ENCODE measurements at places on chromosomes 12 and 14.

DNA sequence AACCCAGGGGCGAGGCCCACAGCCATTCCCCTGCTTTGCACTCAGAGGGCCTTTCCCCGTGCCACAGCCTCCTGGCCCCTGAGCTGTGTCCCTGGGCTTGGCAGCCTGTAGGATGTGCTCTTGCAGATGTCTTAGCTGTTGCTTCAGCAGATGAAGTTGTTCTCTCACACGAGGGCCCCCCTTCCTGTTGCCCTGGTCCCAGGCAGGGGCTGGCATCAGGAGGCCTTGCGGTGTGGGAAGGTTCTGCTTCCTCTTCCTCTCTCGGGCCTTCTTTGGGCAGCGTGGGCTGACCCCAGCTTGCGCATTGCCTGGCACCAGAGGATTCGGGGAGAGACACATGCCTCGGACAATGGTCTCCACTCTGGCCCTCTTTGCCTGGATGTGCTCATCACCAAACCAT is 12.7 kb downstream of the PROX2 start:
- no peak for DNase-seq

DNA sequence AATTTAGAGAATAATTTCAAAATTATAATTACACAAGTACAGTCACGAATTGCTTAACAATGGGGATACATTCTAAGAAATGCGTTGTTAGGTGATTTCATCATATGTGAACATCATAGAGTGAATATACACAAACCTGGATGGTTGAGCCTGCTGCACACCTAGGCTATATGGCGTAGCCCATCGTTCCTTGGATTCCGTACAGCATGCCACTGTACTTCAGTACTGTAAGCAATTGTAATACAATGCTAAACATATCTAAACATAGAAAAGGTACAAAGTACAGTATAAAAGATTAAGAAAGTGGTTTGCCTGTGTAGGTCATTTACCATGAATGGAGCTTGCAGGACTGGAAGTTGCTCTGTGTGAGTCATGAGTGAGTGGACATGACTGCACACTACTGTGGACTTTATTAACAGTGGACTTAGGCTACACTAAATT is 286.2 kb downstream of the CACNA1C start:
- DNase-seq: peak; percentile 52

DNA sequence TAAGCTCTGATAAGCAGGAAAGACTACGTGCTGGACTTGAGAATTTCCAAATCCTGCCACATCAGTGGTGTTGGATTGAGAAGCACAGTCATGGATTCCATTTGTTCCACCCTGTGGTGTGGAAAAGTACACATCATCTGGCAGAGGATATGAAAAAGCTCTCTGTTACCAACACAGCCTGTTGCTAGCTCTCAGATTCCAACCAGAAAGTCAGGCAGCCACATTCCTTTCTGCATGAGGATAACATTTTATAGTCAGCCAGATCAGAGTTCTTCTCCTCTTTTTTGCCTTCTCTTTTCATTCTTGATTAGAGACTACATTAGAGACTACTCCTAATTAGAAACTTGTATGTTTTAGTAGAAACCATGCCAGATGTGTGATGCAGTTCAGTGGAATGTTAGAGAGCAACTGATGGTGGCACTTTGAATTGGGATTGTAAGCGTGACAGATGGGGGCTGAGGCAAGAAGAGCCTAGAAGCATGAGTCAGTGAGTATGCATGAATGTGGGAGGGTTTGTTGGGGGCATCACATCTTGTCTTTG is 61.2 kb upstream of the STXBP6 start:
- peak; percentile 90 for DNase-seq

DNA sequence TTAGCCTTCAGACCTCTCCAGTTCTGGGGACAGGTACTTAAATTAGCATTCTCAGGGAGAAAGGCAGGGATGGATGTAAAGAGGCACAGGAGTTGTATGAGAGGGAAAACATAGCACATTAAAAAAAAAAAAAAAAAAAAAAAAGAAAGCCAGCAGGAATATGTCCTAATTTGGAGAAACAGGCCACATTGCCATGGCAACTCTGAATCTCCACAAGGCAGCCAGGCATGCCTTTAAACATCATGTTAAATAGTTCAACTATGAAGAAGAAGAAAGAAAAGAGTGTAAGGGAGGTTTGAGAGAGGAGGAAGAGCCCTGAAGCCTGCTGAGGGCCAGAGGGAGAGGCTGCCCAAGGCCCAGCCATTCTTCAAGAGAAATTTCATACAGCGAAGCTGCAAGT is 145.8 kb downstream of the GRIN2B start:
- no peak for DNase-seq

DNA sequence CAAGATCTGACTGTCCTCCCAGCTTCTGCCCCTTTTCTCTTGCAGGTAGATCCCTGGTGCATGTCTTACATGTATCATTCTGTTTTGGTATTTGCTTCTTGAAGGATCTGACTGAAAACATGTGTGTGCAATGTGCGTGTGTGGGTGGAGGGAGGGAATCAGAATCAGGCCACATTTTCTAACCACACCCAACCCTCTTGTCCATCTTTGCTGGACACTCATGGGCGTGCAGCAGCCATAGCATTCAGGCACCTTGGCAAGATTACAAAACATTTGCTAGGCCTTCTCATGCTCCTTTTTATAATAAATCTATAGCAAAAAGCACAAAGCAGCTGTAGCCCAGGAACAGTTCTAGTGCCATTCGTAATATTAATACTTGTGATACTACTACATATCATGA is 233.6 kb upstream of the E2F7 start:
- DNase-seq: no peak

DNA sequence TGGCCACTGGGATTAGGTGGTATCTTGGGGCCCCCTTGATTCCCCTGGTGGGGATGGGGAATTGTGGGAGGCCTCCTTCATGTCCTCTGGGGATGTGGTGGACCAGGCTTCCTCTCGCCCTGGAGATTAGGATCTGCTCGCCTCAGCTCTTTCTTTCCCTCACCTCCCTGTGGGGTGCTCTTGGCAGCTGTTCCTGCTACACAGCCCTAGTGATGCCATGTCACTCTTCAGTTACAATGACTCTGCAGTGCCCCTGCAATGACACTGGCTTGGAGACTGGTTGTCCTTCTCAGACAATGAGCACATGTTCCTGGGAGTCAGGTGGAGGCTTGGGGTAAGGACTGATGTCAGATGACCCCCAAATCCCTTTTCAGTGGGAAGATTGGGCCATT is 83.9 kb downstream of the ADCK1 start:
- DNase-seq: no peak

DNA sequence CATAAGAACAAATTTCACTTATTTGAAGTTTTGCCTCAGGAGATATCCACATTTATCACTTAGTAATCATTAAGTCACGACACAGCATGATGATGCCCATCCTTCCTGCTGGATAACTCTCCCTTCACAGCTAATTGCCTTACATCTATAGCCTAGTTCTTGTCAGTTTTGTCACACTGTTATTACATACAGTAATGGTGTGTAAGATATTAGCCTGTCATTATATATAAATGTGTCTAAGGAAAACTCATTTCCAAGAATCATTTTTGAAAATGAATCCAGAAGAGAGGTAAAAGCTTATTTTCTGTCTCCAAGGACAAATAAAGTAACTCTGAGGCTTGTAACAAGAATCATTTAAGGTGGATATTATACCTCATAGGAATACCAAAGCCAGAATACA is 193.2 kb upstream of the ARID2 start:
- no peak for DNase-seq

DNA sequence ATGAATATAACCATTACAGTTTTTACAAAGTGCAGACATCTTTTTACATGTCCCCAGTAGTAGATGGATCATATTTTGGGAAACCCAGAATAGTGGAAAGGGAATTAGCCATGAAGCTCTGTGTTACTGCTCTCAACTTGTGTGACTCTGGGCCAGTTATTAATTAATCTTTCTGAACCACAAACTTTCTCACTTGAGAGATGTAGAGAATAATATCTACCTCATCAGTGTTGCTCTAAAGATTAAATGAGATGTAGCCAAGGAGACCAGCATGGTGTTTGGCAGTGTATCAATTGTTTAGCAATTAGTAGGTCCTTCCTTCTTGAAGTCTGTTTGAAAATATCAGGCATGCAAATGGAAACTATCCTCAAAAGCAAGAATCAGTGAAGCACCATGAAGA is 169.2 kb downstream of the TMTC2 start:
- DNase-seq: no peak

DNA sequence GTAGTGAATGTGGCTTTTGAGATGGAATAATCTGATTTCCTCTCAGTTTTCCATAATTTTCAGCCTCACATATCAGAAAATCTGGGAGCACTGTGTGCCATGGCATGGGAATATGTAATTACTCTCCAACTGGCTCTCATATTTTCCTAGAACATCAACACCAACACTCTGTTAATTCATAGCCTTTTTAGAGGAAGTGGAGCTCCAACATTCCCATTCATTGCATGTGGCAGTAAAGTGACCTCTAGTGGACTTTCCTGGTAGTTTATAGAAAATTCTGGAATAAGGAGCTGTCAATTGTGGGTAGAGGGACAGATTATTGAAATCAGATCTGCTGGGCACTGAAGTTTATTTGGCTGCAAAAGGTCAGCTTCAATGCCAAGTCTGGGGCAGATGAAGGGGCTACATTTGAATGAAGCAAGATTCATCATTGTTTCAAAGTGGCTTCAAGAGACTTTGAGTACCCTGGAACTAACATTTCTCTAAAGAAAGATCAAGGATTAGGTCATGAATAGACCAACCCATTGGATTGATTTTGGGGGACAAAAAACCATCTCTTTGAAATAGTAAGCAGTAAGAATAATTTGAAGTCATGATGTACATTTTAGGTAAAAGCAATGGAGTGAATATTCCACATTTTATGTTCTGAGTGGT is 23.6 kb upstream of the USP44 start:
- DNase-seq: peak; percentile 2

DNA sequence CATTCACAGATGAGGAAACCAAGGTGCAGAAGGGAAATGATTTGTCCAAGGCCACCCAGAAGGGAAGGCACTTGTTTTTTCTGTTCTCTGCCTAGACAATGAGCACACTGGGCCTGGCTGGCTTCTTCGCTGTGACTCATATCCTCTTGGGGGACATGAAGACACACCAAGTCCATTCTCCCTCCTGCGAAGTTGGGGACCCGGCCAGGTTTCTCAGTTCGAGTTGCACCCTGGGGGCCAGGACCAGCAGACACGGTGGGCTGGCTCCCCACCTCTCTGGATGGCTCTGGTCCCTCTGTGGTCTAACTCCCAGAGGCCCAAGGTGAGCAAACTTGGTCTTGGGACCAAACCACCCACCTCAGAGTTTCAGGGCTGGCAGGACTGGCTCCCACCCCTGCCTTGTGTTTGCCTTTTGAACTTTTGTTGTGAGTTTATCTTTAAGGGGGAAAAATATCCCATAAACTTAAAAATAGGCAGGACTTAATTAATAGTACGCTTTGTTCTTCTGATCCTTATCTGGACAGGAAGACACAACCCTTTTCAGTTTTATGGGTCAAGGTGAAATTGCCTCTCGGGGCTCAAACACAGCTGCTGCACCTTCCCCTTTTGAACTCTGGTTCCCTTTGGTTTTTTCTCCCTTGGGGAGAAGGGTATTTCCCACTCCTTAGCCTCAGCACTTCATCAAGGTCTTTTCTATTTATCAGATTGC is 9.0 kb upstream of the MLEC start:
- no peak for DNase-seq

- DNase-seq: no peak
Observed at GRCh38 chr12:50482571-50482970, 22.2 kb upstream of the DIP2B start.

GRCh38 chr14:69671365-69672030 is 60.1 kb downstream of the SUSD6 start:
- DNase-seq: no peak

- no peak for DNase-seq
Observed at GRCh38 chr14:101789222-101789621, 27.7 kb downstream of the PPP2R5C start.

- DNase-seq: peak; percentile 11
Observed at GRCh38 chr14:91573894-91574837, 64.1 kb upstream of the PPP4R3A start.
